ENCODE measurements at places on chromosomes 12 and 14. TPM values are rescaled to one million over a fixed set of nuclear protein-coding genes. Genes with fewer than 3 reads are reported as not detected.

The TAS2R7 gene
- total RNA-seq = not detected

The MGAT4C gene
- under 0.01 TPM for total RNA-seq

The TULP3 gene
- 23.1 TPM for total RNA-seq

The CYP27B1 gene
- total RNA-seq = 0.74 TPM

The TPCN1 gene
- total RNA-seq = 27.9 TPM

The SLC38A4 gene
- 4.2 TPM for total RNA-seq

The NUAK1 gene
- 75.8 TPM for total RNA-seq

The RND1 gene
- total RNA-seq = 0.59 TPM

All from smooth muscle cell of the umbilical artery (primary cell).